Stimulated activated memory B cell treated with anti-CD40 and anti-IgM and Interleukin-4, amounts not matched to agents 10 μg/mL and 1 μg/mL and 100 μg/mL, for 72 hours (primary cell): ENCODE measurements at places on chromosomes 7 and 10.

GRCh38 chr7:53811555-53812079 lies 730.6 kb upstream of the VSTM2A start:
- H3K36me3 ChIP-seq = no peaks in the 10 kb centered on the region
- H3K27ac ChIP-seq = no peak overlapping the region
- no peaks in the 10 kb centered on the region for H3K27me3 ChIP-seq
- no peaks in the 10 kb centered on the region for H3K4me1 ChIP-seq
- no peak for ATAC-seq
- no peak overlapping the region for H3K4me3 ChIP-seq

DNA sequence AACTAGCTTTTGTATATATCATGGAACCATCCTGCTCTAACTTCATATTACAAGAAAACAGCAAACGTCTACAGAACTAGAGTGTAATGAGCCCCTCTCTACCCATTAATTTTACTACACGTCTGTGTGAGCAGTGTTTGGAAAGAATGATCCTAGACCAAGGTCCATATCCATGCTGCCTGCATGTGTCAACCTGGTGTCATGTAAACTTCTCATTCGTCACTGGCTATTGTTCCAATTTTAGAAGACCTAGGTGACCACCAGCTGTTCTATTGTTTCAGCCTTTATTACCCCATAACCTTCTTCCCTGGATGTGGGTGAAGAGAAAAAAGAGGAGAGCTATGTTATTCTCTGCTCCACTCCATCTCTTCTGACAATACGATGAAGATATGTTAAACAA lies 77.1 kb downstream of the CREM start:
- no peaks in the 10 kb centered on the region for H3K27me3 ChIP-seq
- no peak for ATAC-seq
- peaks cover 11% of the 10 kb centered on the region for H3K4me1 ChIP-seq
- H3K4me3 ChIP-seq = no peak overlapping the region
- peaks cover 23% of the 10 kb centered on the region for H3K36me3 ChIP-seq

DNA sequence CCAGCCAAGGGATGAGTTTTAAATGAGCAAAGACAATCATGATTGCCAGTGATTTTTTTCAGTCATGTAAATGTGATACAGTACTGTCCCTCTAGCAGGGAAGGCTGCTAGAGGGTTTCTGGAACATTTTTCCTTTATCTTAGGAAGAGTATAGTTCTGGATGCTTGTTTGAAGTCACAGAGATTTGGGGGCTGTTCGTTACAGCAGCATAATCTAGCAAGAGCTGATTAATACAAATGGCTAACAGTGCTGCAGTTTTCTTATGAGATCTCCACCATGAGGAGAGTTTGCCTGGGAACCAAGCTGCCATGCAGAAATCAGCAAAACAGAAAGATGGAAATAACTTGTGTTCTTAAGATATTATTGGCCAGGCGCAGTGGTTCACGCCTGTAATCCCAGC lies 7.9 kb upstream of the PPA1 start:
- no peak overlapping the region for H3K27ac ChIP-seq
- no peaks in the 10 kb centered on the region for H3K36me3 ChIP-seq
- no peaks in the 10 kb centered on the region for H3K27me3 ChIP-seq
- ATAC-seq = no peak
- H3K4me1 ChIP-seq = peaks cover 6% of the 10 kb centered on the region

DNA sequence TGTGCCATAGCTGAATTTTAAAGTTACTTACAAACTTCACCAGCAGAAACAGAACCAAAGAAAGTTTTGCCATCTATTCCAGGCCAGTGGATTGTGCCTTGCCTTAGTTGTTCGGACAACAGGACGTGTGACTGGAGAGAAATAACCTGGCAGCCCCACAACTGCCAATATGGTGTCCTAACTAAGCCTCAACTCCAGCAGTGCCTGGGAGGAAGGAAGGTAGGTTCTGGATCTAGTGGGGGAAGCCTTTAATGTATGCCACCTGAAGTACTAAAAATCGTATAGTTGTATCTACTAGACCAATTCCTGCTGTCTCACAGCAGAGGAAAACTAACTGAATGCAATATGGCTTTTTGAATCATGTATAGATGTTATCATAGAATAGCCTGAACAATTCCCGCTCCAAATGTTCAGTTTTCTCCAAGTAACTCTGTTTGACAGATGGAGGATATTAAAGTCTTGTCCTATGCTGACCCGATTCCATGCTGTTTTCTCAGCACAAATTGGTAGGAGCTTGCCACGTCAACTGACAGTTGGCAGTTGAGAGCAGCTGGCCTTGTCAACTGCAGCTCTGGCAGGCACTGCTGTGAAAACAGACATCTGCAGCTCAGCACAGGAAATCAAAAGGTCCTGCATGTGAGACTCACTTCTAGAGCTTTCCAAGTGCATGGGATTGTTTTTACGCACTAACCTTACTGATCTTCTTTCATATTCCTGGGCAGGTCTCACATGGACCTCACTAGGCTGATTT lies 84.5 kb upstream of the WNT16 start:
- no peak overlapping the region for H3K4me3 ChIP-seq
- peak overlapping the region; percentile 76 for H3K27ac ChIP-seq
- H3K4me1 ChIP-seq = peaks cover 35% of the 10 kb centered on the region
- peaks cover 50% of the 10 kb centered on the region for H3K36me3 ChIP-seq
- no peak for ATAC-seq

DNA sequence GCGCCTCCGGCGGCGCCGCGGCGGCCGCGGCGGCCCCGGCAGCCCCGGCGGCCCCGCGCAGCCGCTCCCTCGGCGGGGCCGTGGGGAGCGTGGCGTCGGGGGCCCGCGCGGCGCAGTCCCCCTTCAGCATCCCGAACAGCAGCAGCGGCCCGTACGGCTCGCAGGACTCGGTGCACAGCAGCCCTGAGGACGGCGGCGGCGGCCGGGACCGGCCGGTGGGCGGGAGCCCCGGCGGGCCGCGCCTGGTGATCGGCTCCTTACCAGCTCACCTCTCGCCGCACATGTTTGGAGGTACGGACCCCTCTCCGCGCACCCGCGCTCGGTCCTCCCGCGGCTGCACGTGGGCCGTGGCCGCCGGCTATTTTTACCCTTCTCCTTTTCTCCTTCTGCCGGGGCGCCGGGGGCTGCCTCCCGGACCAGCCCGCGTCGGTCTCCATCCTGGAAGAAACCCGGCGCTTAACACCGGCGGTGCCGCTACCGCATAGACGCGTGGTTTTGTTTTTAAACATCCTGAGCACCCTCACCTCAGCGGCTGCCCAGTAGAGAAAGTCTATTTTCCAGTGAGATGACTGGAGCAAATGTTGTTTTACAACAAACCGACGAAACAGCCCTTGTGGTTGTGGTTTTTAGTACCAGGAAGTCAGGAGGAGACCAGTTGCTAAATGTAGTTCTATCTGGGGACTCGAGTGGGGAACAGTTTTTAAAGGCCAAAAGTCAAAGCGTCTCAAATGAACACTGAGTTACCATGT lies 1.3 kb downstream of the ZNRF2 start:
- H3K4me1 ChIP-seq = peaks cover 64% of the 10 kb centered on the region
- peak overlapping the region; percentile 99 for H3K4me3 ChIP-seq
- ATAC-seq = peak; percentile 1
- peak overlapping the region; percentile 96 for H3K27ac ChIP-seq
- H3K27me3 ChIP-seq = no peaks in the 10 kb centered on the region

DNA sequence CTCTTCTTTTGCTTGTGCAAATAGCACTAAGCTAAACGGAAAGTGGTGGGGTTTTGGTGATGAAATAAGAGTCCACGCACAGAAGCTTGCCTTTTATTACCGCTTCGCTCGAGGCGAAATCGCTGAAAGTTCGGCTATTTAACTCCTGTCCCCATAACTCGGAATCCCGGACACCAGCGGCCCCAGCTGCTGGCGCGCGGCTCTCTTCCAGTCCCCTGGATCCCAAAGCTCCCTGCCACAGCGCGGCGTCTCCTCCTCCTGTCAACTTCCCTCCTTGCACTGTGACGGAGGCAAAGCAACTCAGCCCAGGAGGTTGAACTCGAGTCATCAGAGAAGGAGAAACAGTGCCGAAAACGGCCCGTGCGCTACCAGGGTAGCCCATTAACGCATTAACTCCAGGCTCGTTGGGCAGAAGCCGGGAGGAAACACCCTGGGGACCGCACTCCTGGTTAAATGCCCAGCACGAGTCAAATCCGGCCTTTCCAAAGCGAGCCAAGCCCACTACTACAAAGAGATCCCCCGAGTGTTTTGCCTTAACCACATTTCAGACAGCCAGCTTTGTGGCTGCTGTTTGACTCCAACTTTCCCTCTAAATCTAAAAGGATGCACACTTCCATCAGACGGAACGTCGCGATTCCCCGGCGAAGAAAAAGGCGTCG lies 1.3 kb downstream of the SEMA3D start:
- H3K4me1 ChIP-seq = peaks cover 31% of the 10 kb centered on the region
- H3K4me3 ChIP-seq = peak overlapping the region; percentile 83
- peak overlapping the region; percentile 82 for H3K27ac ChIP-seq
- no peaks in the 10 kb centered on the region for H3K36me3 ChIP-seq
- H3K27me3 ChIP-seq = peaks cover 27% of the 10 kb centered on the region

DNA sequence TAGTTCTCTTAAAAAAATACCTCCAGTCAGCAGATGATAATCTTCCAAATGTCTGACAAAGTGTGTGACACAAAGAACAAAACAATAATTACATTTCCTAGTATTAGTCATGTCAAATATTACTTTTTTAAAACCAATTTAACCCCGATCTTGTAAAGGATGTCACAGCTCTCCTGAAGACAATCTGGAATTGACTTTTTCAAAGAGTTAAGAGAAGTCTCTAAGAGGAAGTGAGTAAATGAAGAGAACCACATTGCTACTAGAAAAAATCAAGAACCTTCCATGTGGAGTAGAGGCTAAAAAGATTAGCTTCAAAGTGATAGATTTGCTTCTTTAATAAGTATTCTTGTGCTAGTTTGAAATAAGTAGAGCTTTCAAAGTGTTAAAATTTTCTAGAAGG lies 218.2 kb upstream of the IMMP2L start:
- H3K36me3 ChIP-seq = no peaks in the 10 kb centered on the region
- no peak overlapping the region for H3K27ac ChIP-seq
- no peak overlapping the region for H3K4me3 ChIP-seq
- ATAC-seq = no peak
- peaks cover 10% of the 10 kb centered on the region for H3K27me3 ChIP-seq

GRCh38 chr7:1919539-1920265 lies 249.6 kb downstream of the ELFN1 start:
- ATAC-seq = peak; percentile 44
- H3K4me3 ChIP-seq = peak overlapping the region; percentile 70
- no peaks in the 10 kb centered on the region for H3K27me3 ChIP-seq
- H3K27ac ChIP-seq = peak overlapping the region; percentile 87
- peaks cover 33% of the 10 kb centered on the region for H3K4me1 ChIP-seq

DNA sequence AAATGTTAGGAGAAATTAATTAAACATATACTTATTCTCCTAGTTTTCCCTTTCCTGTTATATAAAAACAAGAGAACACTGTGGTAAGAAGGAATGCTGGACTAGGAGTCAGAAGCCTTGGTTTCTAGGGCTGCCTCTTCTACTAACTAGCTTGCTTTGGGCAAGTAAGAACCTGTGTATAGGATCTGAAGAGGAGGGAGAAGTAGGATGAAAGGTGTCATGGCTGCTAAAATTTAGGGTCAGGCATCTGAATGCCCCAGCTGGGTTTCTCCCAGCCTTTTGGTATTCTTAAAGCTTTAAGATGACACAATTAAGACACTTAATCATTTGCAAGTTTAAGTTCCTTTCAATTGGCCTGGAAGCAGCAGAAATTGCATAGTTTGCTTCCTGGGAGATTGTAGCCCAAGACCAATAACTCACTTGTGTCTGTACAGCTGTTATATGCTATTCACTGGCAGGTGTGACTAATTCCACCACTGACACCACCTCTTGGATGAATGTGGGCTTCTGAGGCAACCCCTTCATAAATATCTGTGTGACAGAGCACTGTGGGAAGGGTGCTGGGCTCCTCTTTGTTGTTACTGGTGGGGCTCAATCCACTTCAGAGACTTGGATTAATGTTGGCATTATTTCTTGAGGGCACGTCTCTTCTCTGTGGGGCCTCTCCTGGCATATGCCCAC lies 137.2 kb downstream of the LRMDA start:
- no peak for ATAC-seq
- no peaks in the 10 kb centered on the region for H3K36me3 ChIP-seq
- no peaks in the 10 kb centered on the region for H3K4me1 ChIP-seq

DNA sequence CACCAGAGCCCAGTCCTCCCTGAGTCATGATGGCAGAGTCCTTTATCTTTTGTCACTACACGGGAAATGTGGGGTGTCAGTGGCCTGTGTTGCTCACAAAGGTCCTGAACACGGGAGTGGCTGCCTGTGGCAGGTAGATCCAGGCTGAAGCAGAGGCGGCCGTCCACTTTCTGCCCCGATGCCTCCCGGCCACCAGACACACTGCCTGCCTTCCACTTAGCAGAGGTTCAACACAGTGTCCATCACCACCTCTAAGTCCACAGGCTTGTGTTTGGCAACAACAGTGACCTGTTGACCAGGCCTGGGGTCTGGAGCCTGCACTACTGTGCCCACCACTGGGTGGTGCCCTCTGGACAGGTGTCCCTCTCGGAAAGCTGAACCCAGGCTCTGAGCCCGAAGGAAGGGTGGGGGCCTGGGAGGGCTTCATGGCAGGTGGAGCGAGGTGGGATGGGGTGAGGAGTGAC lies 49.9 kb upstream of the CAMK2B start:
- peaks cover 33% of the 10 kb centered on the region for H3K4me1 ChIP-seq
- H3K27me3 ChIP-seq = peaks cover 13% of the 10 kb centered on the region
- H3K36me3 ChIP-seq = peaks cover under 1% of the 10 kb centered on the region

DNA sequence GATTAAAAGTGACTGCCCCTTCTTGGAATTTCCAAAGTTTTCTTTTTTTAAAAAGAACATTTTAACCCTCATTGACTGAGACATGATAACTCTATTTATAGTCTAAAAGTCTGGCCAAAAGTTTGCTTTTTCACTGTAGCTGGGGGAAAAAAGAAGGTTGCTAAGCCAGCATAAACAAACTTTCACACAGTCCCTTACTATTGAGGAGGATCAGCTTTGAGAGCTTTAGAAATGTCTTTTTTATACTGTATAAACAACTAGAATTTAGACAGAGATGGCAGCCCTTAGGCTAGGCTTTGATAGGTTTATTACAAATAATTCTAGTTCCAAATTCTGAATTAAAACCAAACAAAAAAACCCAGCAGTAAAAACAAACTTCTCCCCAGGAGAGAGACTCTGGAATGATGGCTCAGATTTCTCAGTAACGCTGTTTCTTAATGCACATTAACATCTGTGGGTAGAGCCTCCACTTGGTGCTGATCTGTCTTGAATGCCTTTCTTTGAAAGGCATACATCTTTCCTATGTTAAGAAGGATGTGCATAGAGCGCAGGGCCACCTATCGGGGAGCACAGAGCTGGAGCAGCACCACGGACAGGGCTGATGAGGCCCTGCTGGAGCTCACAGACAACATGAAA lies 100.9 kb upstream of the PDLIM1 start:
- peaks cover 26% of the 10 kb centered on the region for H3K4me1 ChIP-seq
- peaks cover 27% of the 10 kb centered on the region for H3K27me3 ChIP-seq
- ATAC-seq = no peak
- H3K27ac ChIP-seq = no peak overlapping the region
- H3K36me3 ChIP-seq = no peaks in the 10 kb centered on the region

GRCh38 chr7:50743893-50744292 lies 38.8 kb downstream of the GRB10 start:
- no peak overlapping the region for H3K27ac ChIP-seq
- H3K4me1 ChIP-seq = peaks cover 10% of the 10 kb centered on the region
- peaks cover 48% of the 10 kb centered on the region for H3K27me3 ChIP-seq
- ATAC-seq = no peak
- no peaks in the 10 kb centered on the region for H3K36me3 ChIP-seq
- H3K4me3 ChIP-seq = no peak overlapping the region

GRCh38 chr7:2116989-2117591 lies 115.7 kb downstream of the MAD1L1 start:
- H3K4me1 ChIP-seq = peaks cover 42% of the 10 kb centered on the region
- no peak overlapping the region for H3K4me3 ChIP-seq
- H3K36me3 ChIP-seq = peaks cover 67% of the 10 kb centered on the region
- ATAC-seq = no peak
- H3K27me3 ChIP-seq = no peaks in the 10 kb centered on the region

GRCh38 chr10:69685802-69686585 lies 55.9 kb downstream of the FAM241B start:
- no peak overlapping the region for H3K27ac ChIP-seq
- H3K27me3 ChIP-seq = peaks cover 43% of the 10 kb centered on the region
- H3K4me3 ChIP-seq = no peak overlapping the region
- ATAC-seq = no peak
